Spleen (tissue), 13 donors: ENCODE measurements at places on chromosomes 11 and 22.
A peak's percentile ranks its signal among the peaks of the same experiment; 100 is the strongest.

DNA sequence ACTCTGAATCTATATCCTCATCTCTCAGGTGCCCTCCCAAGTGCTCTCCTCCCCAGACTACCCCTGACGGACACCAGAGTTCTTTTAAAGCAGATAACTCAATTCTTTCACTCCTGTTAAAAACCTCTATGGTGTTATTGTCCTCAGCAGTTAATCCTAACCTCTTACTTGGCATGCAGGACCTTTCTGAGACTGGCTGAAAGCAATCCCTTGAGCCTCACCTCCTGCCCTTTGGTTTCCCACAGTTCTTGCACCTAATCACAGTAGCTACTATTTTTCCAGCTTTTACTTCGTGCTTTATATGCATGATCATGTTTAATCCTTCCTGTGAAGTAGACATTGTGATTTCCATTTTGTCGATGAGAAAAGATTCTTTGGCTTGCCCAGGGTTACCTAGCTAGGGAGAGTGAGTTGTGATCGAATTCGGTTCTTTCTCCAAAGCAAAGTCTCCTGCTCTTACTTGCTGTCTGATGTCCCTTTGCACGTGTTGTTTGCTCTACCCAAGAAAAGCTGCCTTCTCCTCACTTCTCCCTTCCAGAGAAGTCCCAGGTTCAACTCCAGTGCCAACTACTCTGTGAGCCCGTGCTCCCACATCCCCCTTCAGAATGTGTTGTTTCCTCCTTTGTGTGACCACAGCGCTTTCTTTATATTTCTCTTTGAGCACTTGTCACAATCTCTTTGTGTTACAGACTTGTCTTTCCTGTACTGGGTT, 2.1 kb downstream of the UBE2L3 start:
- H3K4me3 ChIP-seq = peak overlapping the region; percentile 96
- peak overlapping the region; percentile 94 for H3K27ac ChIP-seq
- no peaks in the 10 kb centered on the region for H3K36me3 ChIP-seq

DNA sequence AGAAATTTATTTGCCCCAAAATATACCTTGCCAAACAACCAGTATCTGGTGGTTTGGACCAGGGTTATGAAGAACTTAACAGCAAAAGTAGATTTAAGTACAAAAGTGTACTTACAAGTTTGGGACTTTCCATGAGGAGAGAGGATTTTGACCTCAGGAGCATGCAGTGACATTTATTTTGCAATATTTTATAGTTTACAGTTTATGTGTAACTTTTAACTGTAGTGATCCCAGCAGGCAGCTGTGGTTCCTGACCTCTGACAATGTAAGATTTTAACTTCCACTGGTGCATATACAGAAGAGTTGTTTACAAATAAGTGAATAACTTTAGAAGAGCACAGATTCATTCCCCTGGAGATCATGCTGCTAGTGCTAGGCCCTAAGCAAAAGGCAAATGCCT, 6.7 kb downstream of the OR8D1 start:
- no peak for DNase-seq
- no peaks in the 10 kb centered on the region for H3K36me3 ChIP-seq
- no peaks in the 10 kb centered on the region for H3K4me1 ChIP-seq
- H3K27me3 ChIP-seq = no peaks in the 10 kb centered on the region
- no peak overlapping the region for H3K27ac ChIP-seq
- H3K4me3 ChIP-seq = no peak overlapping the region

- peaks cover 28% of the 10 kb centered on the region for H3K27me3 ChIP-seq
- no peaks in the 10 kb centered on the region for H3K4me1 ChIP-seq
- H3K27ac ChIP-seq = no peak overlapping the region
- no peak for DNase-seq
- H3K4me3 ChIP-seq = no peak overlapping the region
Measured at GRCh38 chr22:35156945-35157344, 91.0 kb downstream of the ISX start.

DNA sequence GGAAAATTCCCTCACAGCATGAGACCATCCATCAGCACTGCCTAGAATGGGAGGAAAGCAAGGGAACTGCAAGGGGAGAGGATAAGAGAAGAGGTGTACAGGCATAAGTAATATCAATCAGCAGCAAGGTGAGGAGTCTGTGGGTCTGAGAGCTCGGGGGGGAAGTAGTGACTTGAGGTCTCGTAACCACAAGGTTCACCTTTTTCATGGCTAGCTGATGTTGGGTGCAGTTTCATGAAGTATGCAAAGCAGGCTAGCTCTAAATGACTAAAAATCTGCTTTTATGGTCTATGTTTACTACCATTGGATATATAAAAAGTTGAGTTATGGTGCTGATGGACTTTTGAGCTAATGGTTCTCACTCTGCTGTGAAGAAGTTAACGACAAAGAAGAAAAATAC, 35.8 kb downstream of the OR4C6 start:
- no peak overlapping the region for H3K27ac ChIP-seq
- no peaks in the 10 kb centered on the region for H3K36me3 ChIP-seq
- no peaks in the 10 kb centered on the region for H3K27me3 ChIP-seq

- H3K4me3 ChIP-seq = peak overlapping the region; percentile 94
- DNase-seq = no peak
- peak overlapping the region; percentile 85 for H3K27ac ChIP-seq
- no peaks in the 10 kb centered on the region for H3K27me3 ChIP-seq
Measured at GRCh38 chr11:44066732-44067141, 667 bp downstream of the ACCS start.

- H3K4me3 ChIP-seq = no peak overlapping the region
- H3K4me1 ChIP-seq = no peaks in the 10 kb centered on the region
- H3K27me3 ChIP-seq = no peaks in the 10 kb centered on the region
- H3K27ac ChIP-seq = no peak overlapping the region
- no peaks in the 10 kb centered on the region for H3K36me3 ChIP-seq
- DNase-seq = no peak
Measured at GRCh38 chr11:131038597-131038996, 122.3 kb upstream of the SNX19 start.

GRCh38 chr11:78228467-78228866, 39.7 kb downstream of the USP35 start:
- H3K36me3 ChIP-seq = peaks cover 33% of the 10 kb centered on the region
- H3K4me3 ChIP-seq = no peak overlapping the region
- H3K27ac ChIP-seq = no peak overlapping the region
- DNase-seq = no peak
- no peaks in the 10 kb centered on the region for H3K4me1 ChIP-seq

- no peak overlapping the region for H3K27ac ChIP-seq
- H3K27me3 ChIP-seq = peaks cover 27% of the 10 kb centered on the region
- H3K4me3 ChIP-seq = no peak overlapping the region
Measured at GRCh38 chr11:113385749-113386148, 1.8 kb upstream of the ANKK1 start.

DNA sequence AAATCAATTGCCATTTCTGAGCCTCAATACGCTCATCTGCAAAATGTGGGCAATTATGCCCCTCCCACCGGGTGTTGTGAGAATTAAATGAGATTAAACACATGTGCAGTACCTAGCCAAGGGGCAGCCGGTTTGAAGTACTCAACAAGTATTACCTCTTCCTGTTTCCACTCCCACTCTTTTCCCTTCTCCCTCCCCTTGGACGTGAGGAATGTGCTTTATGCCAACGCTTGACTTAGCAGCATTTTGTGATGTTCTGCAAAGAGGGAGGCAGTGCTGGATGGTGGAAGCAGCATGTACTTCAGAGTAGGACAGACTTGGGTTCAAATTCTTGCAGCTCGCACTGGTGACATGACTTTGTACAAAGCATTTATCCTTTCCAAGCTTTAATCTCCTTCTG, 306.0 kb downstream of the BUD13 start:
- no peaks in the 10 kb centered on the region for H3K36me3 ChIP-seq
- H3K4me3 ChIP-seq = no peak overlapping the region
- no peak overlapping the region for H3K27ac ChIP-seq
- no peaks in the 10 kb centered on the region for H3K27me3 ChIP-seq

DNA sequence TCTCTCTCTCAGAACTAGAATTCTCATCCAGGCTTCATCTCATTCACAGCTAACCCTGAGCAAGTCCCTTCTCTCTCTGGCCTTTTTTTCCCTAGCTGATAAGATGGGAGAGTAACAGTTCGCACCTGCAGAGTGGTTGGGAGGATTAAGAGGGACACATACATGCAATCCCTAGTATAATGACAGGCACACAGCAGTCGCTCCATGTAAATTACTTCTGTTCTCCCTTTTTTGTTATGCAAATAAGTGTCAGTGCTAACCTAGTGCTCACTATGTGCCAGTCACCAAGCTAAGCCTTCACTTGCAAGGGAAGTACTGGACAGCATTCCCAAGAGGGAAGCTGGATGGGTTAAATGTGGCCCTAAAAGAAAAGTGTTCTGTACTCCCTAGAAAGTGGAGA, 63.4 kb downstream of the TENM4 start:
- H3K27ac ChIP-seq = no peak overlapping the region
- H3K4me1 ChIP-seq = no peaks in the 10 kb centered on the region
- no peaks in the 10 kb centered on the region for H3K36me3 ChIP-seq
- H3K4me3 ChIP-seq = no peak overlapping the region
- DNase-seq = no peak

DNA sequence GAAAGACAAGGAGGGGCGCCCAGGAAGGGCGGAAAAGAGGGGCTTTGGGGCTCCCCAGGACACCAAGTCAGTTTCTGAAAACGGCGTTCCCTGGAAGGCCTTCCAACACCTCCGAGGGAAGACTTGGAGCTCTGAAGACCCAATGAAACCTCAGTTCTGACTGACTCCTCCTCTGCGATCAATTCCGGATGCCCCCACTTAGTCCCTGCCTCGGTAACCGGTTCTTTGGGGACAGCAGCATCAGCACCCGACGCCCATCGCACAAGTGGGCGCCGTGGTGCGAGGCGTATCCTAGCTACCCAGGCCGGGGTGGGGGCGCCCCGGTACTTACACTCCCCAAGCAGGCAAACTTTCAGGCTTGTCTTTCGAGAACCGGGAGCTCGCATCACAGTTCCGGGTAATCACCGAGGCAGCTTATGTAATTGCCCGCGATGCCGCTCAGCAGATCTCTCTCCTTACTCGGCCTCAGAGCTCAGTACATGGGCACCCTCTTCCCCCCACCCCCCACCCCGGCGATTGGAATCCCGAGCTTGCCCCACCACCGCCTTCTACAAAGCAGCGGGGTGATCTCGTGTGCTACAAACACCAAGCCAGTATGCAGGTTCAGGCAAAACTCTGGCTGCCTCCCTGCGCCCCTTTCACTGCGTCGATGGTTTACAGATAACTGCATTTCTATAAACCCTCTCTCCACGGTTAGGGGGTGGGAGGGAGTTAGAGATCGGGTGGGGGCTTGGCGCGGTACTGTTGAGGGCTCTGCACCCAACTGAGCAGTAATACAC, 2.0 kb downstream of the TENM4 start:
- peaks cover 27% of the 10 kb centered on the region for H3K4me1 ChIP-seq
- peaks cover 68% of the 10 kb centered on the region for H3K27me3 ChIP-seq
- H3K36me3 ChIP-seq = no peaks in the 10 kb centered on the region
- no peak overlapping the region for H3K27ac ChIP-seq
- no peak for DNase-seq
- peak overlapping the region; percentile 72 for H3K4me3 ChIP-seq

GRCh38 chr11:109857637-109858036, 235.6 kb upstream of the ZC3H12C start:
- H3K27me3 ChIP-seq = no peaks in the 10 kb centered on the region
- no peak overlapping the region for H3K27ac ChIP-seq
- H3K4me1 ChIP-seq = no peaks in the 10 kb centered on the region
- H3K4me3 ChIP-seq = no peak overlapping the region
- no peak for DNase-seq

DNA sequence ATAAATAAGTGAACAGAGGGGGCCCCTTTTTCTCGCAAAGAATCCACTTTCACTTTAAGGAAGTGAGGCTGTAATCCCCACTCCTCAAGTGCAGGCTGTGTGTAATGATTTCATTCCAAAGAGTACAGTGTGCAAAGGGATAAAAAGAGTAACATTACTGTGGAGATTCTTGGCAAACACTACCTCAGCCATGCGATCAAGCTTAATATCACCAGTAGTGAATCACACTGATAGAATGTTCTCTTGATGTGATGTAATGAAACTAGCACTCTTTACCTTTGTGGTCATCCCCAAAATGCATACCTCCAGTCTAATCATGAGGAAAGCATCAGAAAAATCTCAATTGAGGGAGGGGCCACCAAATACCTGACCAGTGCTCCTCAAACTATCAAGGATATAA, 246.1 kb upstream of the CHORDC1 start:
- H3K4me1 ChIP-seq = no peaks in the 10 kb centered on the region
- DNase-seq = no peak
- no peak overlapping the region for H3K27ac ChIP-seq
- no peaks in the 10 kb centered on the region for H3K36me3 ChIP-seq
- H3K27me3 ChIP-seq = no peaks in the 10 kb centered on the region
- no peak overlapping the region for H3K4me3 ChIP-seq

DNA sequence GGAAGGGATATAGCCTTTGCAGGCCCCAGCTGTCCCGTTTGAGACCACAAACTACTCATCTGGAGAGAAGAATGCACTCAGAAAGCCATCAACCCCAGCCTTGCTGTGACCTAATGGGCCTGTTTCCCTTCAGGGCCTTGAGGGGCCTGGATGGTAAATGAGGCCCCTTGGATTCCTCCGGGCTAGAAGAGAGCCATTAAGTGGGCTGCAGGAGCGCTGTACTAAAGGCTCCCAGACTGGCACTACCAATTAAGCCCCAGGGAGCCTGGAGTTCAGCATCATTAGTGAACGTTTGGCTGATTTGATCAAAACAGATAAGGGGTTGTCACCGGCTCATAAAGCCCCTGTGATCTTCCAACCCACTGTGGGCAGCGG, 23.0 kb downstream of the CD5 start:
- H3K4me1 ChIP-seq = peaks cover 32% of the 10 kb centered on the region
- no peak for DNase-seq
- H3K27ac ChIP-seq = no peak overlapping the region
- no peaks in the 10 kb centered on the region for H3K36me3 ChIP-seq

GRCh38 chr11:63609971-63610580, 4.2 kb downstream of the PLAAT3 start:
- no peaks in the 10 kb centered on the region for H3K36me3 ChIP-seq
- peaks cover 58% of the 10 kb centered on the region for H3K4me1 ChIP-seq
- DNase-seq = no peak
- no peak overlapping the region for H3K4me3 ChIP-seq
- H3K27me3 ChIP-seq = no peaks in the 10 kb centered on the region
- H3K27ac ChIP-seq = no peak overlapping the region

DNA sequence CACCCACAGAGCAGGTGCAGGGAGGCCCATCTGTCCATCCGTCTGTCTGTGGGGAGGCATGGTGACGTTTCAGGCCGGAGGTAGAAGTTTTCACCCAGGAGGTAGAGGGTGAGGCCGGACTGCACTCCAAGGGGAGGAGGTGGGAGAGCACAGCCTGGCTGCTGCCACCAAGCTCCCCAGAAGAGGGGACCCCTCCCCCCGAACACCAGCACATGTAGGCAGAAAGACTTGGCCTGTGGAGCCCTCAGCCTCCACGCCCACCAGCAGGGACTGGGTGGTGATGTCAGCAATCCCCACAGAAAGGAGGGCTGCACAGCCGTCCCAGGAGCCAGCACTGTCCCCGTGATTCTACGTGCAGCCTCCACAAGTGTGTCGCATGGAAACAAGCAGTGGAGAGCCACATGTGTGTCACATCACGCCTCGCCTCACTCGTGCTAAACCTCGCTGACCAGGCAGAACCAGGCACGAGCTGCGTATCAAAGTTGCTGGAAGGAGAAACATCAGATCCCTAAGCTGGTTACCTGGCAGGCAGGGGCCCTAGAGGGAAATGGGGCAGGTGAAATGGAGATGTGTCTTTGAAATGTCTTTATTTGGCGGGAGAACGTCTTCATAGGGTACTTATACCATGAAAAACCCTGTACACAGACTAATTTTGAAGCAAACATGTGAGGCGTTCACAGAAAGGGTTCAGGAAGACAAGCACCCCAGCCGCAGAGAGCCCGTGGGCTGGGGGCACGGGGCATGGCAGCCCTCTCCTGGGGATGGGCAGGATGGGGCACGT, 49.1 kb downstream of the CDKN1C start:
- no peaks in the 10 kb centered on the region for H3K36me3 ChIP-seq
- no peak for DNase-seq
- no peaks in the 10 kb centered on the region for H3K27me3 ChIP-seq
- no peak overlapping the region for H3K4me3 ChIP-seq
